Thoracic aorta (tissue), 2 donors: ENCODE measurements at places on chromosomes 11 and 22.

DNA sequence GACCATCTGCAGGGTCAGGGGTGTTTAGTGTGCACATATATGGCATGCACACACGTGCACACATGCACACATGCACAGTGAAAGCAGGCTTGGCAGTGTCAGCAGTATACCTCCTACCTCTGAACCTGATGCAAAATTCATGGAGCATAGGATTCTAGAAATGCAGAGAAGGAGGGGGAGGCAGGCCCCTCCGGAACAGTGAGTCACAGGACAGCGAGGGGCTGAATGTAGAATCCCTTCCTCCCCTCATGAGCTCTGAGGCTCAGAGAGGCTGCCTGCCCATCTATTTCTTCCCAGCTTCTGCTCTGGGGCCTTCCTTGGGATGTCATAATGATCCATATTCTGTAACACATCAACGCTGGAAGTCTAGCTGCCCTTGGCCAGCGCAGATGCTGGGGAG, 66.7 kb upstream of the NECTIN1 start:
- H3K27ac ChIP-seq = no peak overlapping the region
- H3K4me1 ChIP-seq = no peaks in the 10 kb centered on the region
- no peaks in the 10 kb centered on the region for H3K36me3 ChIP-seq
- no peak overlapping the region for H3K4me3 ChIP-seq
- H3K27me3 ChIP-seq = no peaks in the 10 kb centered on the region

- DNase-seq = no peak
- no peaks in the 10 kb centered on the region for H3K27me3 ChIP-seq
These were observed 268.0 kb upstream of the ANO3 start for GRCh38 chr11:26063915-26064314.

DNA sequence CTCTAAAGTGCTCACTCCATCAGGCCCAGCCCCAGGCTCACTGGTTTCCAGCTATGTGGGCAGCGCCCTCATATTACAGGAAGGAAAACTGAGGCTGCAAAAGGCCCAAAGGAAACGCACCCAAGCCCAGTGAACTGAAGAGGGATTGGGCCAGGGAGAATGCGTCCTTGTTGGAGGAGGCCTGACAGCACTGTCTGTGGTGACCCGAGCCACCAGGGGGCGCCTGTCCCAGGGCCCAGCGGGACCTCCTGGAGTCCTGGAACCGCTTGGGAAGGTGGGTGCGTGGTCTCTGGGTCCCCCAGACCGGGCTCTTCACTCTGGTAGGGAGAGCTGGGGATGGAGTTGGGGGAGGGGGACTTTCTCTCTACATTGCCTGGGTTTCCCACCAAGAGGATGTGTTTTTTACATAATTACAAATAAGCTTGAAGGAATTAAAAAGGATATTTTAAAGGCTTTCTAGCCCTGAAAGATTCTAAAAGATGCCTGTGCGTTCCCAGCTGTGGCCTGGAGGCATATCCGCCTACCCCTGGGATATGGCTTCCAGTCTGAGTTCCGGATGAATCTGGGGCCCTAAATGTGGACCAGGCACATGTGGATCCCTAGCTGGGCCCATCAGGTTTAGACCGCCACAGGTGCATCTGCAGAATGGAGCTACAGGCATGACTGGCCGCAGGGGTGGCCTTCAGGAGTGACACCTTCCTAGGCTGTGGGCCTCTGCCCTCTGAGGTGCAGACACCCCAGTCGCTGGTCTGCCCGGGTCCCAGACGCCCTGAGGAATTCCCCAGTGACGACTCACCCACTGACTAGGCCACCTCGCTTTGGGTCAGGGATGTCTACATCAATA, 4.2 kb downstream of the SPI1 start:
- no peak for DNase-seq
- H3K36me3 ChIP-seq = no peaks in the 10 kb centered on the region
- H3K27me3 ChIP-seq = no peaks in the 10 kb centered on the region
- H3K4me1 ChIP-seq = no peaks in the 10 kb centered on the region
- no peak overlapping the region for H3K27ac ChIP-seq
- no peak overlapping the region for H3K4me3 ChIP-seq

DNA sequence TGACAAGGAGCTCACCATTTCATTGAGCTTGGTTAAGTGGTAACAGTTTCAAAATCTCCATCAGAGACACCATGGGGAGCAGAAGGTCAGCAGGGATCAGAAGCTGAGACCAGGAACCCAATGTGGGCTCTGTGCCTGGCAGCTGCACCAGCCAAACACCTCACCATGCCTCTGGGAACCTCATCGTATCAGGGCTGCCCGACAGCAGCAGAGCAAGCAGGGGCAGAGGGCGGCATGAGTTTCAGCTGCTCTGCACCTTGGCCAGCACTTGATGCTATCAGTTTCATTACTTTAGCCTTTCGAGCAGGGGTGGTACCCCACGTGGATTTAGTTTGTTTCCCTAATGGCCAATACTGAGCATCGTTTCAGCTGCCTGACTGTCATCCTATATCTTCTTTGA, 77.8 kb downstream of the DGCR2 start:
- DNase-seq = no peak
- H3K27ac ChIP-seq = no peak overlapping the region
- no peaks in the 10 kb centered on the region for H3K4me1 ChIP-seq
- H3K36me3 ChIP-seq = peaks cover 76% of the 10 kb centered on the region
- no peaks in the 10 kb centered on the region for H3K27me3 ChIP-seq

- no peak overlapping the region for H3K27ac ChIP-seq
- no peaks in the 10 kb centered on the region for H3K27me3 ChIP-seq
These were observed 378.1 kb downstream of the CADM1 start for GRCh38 chr11:115126092-115126491.

- H3K4me1 ChIP-seq = peaks cover 4% of the 10 kb centered on the region
- no peak for DNase-seq
- H3K27me3 ChIP-seq = no peaks in the 10 kb centered on the region
- no peak overlapping the region for H3K4me3 ChIP-seq
- no peak overlapping the region for H3K27ac ChIP-seq
- H3K36me3 ChIP-seq = no peaks in the 10 kb centered on the region
These were observed 79.5 kb downstream of the BLID start for GRCh38 chr11:122036493-122036892.

DNA sequence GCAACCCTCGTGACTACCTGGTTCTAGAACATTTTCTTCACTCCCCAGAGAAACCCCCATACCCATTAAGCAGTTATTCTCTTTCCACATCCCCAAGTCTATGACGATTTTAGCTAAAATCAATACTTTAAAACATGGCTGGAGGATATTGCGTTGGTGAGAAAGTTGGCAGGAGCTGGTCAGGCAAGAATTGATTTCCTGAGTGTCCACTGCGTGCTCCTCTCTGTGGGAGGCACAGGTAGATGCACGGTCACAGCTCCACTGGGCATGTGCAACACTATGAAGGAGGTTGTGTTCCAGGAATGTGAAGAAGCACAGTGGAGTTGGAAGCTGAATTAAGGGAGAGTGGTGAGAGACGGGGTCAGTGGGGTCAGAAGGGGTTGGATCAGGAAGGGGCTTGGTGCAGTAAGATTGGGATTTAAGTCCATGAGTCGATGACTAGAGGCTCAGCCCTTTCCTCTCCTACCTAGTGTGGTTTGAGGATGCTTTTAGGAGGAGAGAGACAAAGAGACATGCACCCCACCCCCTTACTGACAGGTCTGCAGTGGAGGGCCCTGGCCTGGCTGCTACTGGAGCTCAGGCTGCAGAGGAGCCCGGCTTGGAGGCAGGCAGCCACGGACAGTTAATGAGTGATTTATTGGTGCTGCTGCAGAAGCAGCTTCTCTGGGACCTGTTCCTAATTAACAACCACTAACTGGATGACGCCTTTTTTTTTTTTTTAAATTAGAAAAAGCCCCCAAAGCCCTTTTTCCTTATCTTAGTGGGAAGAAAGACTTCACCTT, 395.6 kb downstream of the TENM4 start:
- DNase-seq = no peak
- H3K27me3 ChIP-seq = no peaks in the 10 kb centered on the region
- no peaks in the 10 kb centered on the region for H3K36me3 ChIP-seq
- no peak overlapping the region for H3K27ac ChIP-seq

- no peaks in the 10 kb centered on the region for H3K36me3 ChIP-seq
- no peak for DNase-seq
- H3K27ac ChIP-seq = no peak within 1 kb of the TSS
- peaks cover 3% of the 10 kb centered on the region for H3K27me3 ChIP-seq
These were observed at the start of gene FGF3 for GRCh38 chr11:69818603-69819441. Gene FGF3, minus strand, starts transcription at chr11:69819416. Its CDS starts 483 bp downstream, at chr11:69818933.

- peaks cover 5% of the 10 kb centered on the region for H3K27me3 ChIP-seq
- no peak overlapping the region for H3K4me3 ChIP-seq
- peaks cover 6% of the 10 kb centered on the region for H3K4me1 ChIP-seq
- no peaks in the 10 kb centered on the region for H3K36me3 ChIP-seq
- DNase-seq = no peak
These were observed 7.8 kb downstream of the CD3E start for GRCh38 chr11:118312328-118312727.

DNA sequence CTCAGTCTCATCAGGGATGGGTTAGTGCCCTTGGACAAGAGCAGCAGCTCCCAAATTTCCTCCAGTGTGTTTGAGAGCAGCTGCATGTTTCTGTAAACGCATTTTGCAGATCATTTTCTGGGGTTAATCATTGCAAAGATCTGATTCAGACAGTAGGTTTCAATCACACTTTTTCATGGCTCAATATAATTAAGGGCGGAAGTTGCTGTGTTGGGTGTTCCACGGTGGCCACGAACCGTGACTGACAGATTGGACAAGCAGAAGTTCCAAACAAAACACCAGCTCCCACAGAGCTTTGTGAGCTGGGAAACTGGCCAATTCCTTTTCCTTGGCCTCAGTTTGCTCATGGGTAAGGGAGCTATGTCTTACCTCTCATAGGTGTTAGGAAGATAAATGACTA, 8.4 kb upstream of the RASSF10 start:
- H3K4me3 ChIP-seq = no peak overlapping the region
- no peak for DNase-seq
- H3K36me3 ChIP-seq = no peaks in the 10 kb centered on the region
- no peak overlapping the region for H3K27ac ChIP-seq
- no peaks in the 10 kb centered on the region for H3K27me3 ChIP-seq

- no peaks in the 10 kb centered on the region for H3K36me3 ChIP-seq
- H3K4me1 ChIP-seq = no peaks in the 10 kb centered on the region
- H3K27me3 ChIP-seq = no peaks in the 10 kb centered on the region
- no peak for DNase-seq
- H3K4me3 ChIP-seq = no peak overlapping the region
- H3K27ac ChIP-seq = no peak overlapping the region
These were observed 58.3 kb upstream of the VSTM5 start for GRCh38 chr11:93908689-93909088.

DNA sequence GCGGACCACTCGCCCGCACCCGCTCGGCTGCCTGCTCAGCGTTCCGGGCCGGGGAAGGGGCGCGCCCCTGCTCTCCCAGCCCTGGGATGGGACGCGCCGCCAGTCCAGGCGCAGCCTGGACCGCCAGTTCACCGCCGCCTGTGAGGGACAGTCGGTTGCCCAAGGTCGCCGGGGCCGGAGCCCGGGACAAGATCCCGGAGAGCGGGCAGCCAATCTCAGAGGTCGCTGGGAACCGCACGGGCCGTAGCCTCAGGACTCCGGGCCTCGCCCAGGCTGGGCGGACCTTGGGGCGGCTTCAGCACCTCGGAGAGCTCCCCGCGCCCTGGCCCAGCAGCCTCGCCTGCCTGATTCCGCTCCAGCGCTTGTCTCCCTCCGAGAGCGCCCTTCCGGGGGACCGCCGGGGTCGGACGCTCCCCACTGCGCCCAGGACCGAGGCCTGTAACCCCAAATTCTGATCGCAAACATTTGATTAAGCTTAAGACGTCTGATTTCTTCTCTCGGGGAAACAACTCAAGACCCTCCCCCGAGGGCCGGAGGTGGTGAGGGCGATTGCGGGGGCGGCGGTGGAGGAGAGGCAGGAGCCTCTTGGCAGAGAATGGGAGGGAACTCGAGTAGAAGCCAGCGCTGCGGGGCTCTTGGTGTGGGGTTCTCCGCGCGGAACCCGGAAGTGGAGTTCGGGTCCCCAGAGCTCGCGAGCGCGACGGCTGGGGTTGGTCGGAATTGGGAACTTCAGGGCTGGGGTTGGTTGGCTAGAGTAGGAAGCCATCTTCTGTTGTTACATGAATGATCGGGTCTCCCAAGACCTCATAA, 1.1 kb upstream of the CHRM4 start:
- H3K4me1 ChIP-seq = peaks cover 25% of the 10 kb centered on the region
- H3K4me3 ChIP-seq = peak overlapping the region; percentile 66
- DNase-seq = no peak

DNA sequence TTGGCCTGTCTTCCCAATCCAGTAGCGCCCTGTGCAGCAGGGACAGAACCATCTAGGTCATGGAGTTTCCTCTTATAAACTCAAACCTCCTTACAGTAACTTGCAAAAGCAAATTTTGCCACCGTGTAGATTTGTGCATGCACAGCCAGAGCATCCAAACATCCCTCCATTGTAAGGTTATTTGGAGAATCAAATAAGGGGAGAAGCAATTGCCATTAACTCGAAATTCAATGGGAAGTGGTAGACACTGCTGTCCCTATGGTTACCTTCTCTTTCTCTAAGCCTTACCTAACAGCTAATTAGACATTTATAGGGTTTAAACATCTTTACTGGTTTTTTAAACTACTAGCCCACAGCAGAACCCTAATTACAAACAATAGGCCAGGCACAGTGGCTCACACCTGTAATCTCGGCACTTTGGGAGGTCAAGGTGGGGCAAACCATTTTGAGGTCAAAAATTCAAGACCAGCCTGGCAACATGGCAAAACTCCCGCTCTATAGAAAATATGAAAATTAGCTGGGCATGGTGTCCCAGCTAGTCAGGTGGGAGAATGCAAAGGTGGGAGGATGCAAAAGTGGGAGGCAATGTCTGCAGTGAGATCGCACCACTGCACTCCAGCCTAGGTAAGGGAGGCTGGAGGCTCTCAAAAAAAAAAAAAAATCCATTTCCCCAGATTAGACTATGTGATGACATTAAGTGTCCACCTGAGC, 6.6 kb downstream of the HSPA8 start:
- H3K36me3 ChIP-seq = peaks cover 61% of the 10 kb centered on the region
- H3K4me1 ChIP-seq = peaks cover 26% of the 10 kb centered on the region
- H3K27ac ChIP-seq = no peak overlapping the region
- no peaks in the 10 kb centered on the region for H3K27me3 ChIP-seq
- DNase-seq = no peak
- no peak overlapping the region for H3K4me3 ChIP-seq

GRCh38 chr11:14546672-14547071, 26.5 kb upstream of the PSMA1 start:
- H3K27ac ChIP-seq = no peak overlapping the region
- H3K4me1 ChIP-seq = peaks cover 8% of the 10 kb centered on the region
- H3K4me3 ChIP-seq = no peak overlapping the region
- H3K36me3 ChIP-seq = no peaks in the 10 kb centered on the region
- H3K27me3 ChIP-seq = no peaks in the 10 kb centered on the region
- no peak for DNase-seq

DNA sequence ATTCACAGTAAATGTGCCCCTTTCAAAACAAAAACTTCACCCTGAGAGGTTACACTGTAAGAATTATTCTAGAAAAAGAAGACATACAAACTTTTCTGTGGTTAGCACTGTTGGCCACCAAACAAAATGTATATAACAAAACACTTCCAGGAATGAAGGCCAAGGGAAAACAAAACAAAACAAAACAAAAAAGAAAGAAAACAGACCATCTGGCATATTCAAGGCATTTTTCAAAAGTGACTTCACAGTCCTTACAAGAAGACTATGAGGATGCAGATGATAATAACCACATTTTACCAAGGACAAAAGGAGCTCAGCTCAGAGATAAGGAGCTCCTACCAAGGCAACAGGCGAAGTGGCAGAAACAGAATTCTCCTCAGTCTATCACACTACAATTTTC, 24.9 kb downstream of the CTSC start:
- H3K27me3 ChIP-seq = no peaks in the 10 kb centered on the region
- H3K4me3 ChIP-seq = no peak overlapping the region
- peaks cover 34% of the 10 kb centered on the region for H3K4me1 ChIP-seq
- no peak overlapping the region for H3K27ac ChIP-seq
- DNase-seq = no peak

GRCh38 chr11:74932169-74932568, 16.7 kb downstream of the XRRA1 start:
- H3K36me3 ChIP-seq = peaks cover 24% of the 10 kb centered on the region
- no peak overlapping the region for H3K4me3 ChIP-seq
- H3K27ac ChIP-seq = no peak overlapping the region
- no peak for DNase-seq
- no peaks in the 10 kb centered on the region for H3K27me3 ChIP-seq
- no peaks in the 10 kb centered on the region for H3K4me1 ChIP-seq
